Activated CD8-positive, alpha-beta T cell treated with anti-CD3 and anti-CD28 coated beads for 36 hours (primary cell): ENCODE measurements at places on chromosomes 3 and 15.

GRCh38 chr15:69532066-69532465 is 79.4 kb downstream of the RPLP1 start:
- H3K4me3 ChIP-seq: no peak overlapping the region
- no peak for DNase-seq
- H3K27me3 ChIP-seq: no peaks in the 10 kb centered on the region
- no peak overlapping the region for H3K27ac ChIP-seq

GRCh38 chr3:21795921-21796320 is 44.9 kb upstream of the ZNF385D start:
- H3K27me3 ChIP-seq: no peaks in the 10 kb centered on the region
- DNase-seq: no peak

DNA sequence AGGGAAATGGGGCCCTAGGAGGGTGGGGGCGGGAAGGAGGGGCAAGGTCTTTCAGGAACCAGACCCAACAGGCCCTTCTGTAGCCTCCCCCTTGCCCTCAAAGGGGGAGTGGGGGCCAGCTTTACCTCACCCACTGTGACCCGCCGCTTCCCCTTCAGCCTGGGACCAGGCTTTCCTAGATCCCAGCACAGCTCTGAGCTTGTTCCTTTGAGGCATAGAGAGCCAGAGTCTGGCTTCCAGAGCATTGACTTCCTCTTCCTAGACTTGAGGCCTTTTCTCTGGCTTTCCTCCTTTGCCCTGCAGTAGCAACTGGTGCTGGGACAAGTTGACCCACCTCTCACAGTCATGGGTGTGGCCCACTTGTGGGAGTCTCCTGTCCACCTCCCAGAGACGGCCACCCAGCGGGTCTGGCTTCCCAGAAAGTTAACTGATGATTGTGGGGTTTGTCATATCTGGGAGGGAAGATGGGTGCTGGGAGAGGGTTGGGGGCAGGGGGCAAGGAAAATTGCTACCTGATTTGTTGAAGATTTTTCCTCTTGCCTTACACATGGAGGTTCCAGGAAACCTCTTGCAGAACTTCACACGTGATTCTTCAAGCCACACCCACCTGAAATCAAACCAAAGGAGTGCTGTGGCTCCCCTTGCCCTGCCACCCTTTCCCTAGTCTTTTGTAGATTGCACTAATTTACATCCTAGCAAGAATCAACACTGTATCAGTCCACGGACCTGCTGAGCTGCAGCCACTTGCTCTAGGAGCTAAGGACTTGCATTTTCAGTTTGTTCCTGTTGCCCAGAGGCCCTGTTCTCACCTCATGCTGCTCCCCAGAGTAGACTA is 4.1 kb upstream of the CHST14 start:
- no peak overlapping the region for H3K4me3 ChIP-seq
- peaks cover 31% of the 10 kb centered on the region for H3K4me1 ChIP-seq
- H3K27me3 ChIP-seq: no peaks in the 10 kb centered on the region
- H3K27ac ChIP-seq: peak overlapping the region; percentile 82
- H3K36me3 ChIP-seq: peaks cover 13% of the 10 kb centered on the region

DNA sequence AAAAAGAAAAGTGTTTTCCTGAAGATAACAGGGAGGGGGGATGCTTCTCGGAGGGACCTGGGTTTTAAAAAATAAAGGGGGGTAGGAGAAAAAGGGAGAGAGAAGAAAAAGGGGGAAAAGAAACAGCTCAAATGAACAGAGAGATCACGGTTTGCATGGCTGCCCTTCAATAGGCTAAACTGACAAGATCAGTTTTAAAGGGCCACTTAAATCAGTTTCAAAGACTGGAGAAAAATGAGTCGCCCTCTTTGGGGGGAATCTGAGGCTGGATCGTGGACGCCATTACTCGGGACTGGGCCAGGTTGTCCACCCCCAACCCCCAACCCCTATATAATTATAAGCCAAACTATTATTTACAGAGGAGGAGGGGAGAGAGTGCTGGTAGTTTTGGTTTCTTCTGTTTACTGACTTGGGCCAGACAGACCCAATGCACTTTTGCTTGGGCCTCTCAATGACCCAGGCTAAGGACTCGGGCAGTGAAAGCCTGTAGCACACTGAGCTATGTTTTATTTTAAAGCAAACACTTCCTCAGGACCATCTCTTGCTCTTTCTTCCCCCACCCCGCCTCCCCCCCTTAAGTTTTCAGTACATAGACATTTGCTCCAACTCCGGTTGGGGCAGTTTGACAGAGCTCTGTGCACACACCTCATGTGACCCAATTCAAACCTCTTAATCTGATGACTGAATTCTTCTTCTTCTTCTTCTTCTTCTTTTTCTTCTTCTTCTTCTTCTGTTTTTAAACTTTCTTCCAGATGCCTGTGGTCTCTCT is 6.3 kb downstream of the NR2F2 start:
- peaks cover 8% of the 10 kb centered on the region for H3K36me3 ChIP-seq
- H3K4me3 ChIP-seq: no peak overlapping the region
- no peak overlapping the region for H3K27ac ChIP-seq
- peaks cover 79% of the 10 kb centered on the region for H3K27me3 ChIP-seq
- no peak for DNase-seq

- H3K27ac ChIP-seq: peak overlapping the region; percentile 94
- H3K36me3 ChIP-seq: peaks cover 42% of the 10 kb centered on the region
- H3K4me1 ChIP-seq: peaks cover 23% of the 10 kb centered on the region
- peak; percentile 32 for DNase-seq
- no peaks in the 10 kb centered on the region for H3K27me3 ChIP-seq
- peak overlapping the region; percentile 92 for H3K4me3 ChIP-seq
Observed at GRCh38 chr15:75368689-75369239, 357 bp upstream of the MAN2C1 start.

DNA sequence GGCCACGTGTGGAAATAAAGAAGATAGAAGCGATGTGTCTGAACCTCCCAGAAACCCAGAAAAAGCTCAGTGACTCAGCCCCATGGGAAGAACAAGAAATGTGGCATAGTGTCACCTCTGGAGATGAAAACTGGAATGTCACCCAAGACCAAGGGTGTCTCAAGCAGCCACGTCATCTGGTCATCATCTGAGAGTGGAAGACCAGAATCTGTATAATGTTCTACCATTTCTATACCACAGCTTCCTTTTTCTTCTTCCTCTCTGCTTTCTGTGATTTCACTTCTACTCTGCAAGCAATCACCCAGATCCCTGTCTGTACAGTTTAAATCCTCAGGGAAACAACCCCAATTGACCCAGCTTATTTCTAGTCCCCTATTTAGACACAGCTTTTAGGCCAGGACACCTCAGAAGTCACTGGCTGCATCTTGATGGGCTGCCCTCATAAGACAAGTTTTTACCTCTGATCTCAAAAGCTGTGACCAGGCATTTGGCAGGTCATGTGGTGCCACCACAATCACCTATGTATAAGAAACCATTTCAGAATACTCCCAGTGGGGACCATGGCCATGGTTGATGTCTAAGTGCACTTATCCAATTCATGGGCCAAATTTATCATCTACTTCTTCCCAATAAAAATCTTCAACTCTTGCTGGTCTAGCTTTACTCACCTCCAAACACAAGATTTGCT is 278.5 kb upstream of the UMPS start:
- H3K4me1 ChIP-seq: no peaks in the 10 kb centered on the region
- H3K27ac ChIP-seq: no peak overlapping the region
- DNase-seq: no peak
- no peak overlapping the region for H3K4me3 ChIP-seq
